ENCODE measurements at places on chromosomes 2 and 18.
A peak's percentile ranks its signal among the peaks of the same experiment; 100 is the strongest.

DNA sequence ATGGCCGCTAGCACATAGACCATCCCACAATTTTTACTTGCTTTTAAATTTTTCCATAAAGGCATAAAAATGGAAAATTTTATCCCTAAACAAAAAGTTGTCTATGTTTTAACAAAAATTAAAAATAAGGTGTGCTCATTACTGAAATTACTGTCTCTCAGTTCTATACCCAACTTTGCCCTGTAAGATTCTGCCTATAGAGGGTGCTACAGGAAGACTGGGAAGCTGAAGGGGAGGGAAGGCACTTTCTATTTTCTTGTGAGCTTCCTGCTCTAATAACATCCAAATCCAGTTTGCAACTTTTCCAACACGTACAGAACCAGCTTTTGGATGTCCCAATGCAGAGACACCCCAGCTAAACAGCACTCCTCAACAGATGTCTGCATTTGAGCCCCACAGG is 666.9 kb downstream of the PLCL1 start:
- no peak for DNase-seq

DNA sequence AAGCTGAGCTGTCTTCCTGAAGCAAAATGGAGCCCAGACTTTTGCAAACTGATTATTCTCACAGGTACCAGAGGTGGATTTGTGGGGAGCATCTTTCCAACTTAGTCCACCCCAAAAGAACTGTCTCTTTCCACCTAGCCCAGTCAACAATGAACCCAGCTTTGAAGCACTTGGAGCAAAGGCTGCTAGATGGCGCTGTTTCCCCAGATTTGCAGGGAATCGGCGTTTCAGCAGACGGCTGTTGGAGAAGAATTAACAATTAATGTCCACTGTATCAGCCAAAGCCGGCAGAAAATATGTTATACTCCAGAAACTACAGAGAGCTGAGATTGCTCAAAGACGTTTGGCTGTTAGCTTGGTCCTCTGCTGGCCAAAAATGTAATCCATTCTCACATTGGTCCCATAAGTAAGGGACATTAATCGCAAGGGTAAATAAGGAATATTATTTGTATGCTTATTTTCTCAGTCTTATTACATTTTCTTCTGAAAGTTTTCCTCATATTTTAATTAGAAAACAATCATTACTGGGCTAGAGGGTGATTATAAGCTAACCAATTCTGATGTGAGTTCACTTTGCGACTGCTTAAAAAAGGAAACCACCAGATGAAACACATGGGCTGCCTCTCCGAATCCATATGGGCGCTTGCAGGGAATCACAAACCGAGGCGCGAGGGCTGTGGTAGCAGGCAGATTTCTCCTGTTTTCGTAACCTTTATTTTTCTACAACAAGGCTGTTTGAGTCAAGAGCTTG is 423.8 kb upstream of the MEX3C start:
- DNase-seq: peak; percentile 74

GRCh38 chr18:9719421-9719981 is 11.4 kb downstream of the RAB31 start:
- no peak for DNase-seq

GRCh38 chr18:3040173-3040572 is 27.2 kb upstream of the LPIN2 start:
- no peak for DNase-seq

GRCh38 chr2:184413221-184413620 is 185.1 kb upstream of the ZNF804A start:
- DNase-seq: no peak

GRCh38 chr2:231554748-231555545 is 24.7 kb upstream of the NMUR1 start:
- no peak for DNase-seq

DNA sequence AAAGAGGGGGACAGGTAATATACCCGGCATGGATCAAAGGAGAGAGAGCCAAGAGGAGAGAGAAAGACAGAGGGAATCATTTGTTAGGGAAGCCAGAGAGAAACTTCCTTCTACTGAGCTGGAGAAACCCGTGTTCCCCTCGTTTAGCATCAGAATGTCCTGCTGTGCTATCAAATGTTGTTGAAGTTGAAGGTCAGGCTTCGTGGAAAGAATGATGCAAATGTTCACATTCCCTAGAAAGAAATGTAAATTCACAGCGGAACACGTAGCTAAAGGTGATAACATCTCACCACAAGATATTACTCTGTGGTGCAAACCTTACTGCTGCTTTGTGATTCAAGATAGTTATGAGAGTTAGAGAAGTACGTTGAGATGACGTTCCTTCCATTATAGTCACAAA is 258.1 kb downstream of the LNPK start:
- no peak for DNase-seq

DNA sequence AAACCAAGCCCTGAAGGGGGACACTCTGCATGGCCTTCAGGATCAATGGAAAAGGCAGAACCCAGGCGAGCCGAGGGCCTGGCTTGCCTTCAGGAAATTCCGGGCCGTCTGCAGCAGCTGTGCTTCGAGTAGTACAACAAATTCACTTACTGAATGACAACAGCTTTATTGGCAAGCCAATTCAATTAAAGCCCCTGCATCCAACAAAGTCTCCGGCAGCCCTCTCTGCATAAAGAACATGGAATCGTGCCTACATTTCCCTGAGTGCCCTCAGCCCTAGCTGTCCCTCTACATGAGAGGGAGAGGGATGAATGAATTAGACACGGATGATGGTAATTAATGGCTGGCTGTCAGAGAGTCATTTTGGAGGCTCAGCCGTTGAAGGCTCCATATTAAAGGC is 189.0 kb downstream of the BCL11A start:
- no peak for DNase-seq

- no peak for DNase-seq
These were observed 294.1 kb downstream of the ALK start for GRCh38 chr2:29627279-29627711.
